NCI-H1092 (cell line): ENCODE measurements at places on chromosomes 1 and 21.

DNA sequence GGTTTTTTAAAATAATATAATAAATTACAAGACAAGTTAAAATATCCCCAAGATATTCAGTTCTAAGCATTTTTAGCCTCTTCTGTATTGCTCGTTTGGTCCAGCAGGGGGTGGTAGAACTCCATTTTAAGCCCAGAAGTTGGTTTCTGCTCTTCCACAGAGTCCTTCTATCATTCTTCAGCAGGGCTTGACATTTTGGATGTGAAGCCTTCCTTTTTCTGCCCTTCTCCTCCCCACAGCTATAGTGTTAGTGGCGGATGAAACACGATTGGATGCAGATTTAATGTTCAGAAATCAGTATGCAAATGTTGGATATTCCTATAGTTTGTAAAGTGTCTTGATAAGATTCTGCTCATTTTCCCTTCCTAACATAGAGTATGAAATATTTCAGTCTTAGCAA, 1.4 kb downstream of the NCAM2 start:
- DNase-seq: peak; percentile 13

DNA sequence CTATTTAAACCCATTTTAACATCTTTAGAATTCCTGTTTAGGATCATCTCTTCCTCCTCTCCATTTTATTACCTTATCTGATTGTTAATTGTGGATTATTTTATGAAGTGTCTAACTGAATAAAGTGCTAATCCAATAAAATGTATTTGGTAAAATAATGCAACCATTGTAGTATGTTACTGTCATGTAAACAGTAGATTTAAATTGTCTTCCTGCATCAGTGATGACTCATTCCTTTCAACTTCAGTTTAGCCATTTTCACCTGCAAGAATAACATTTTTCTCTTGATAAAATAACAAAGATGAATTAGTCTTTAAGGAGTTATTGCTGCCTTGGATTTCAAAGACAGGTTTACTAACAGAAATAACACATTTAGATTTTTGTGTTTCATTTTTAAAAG, 5.4 kb downstream of the PPP2R5A start:
- no peak for DNase-seq

DNA sequence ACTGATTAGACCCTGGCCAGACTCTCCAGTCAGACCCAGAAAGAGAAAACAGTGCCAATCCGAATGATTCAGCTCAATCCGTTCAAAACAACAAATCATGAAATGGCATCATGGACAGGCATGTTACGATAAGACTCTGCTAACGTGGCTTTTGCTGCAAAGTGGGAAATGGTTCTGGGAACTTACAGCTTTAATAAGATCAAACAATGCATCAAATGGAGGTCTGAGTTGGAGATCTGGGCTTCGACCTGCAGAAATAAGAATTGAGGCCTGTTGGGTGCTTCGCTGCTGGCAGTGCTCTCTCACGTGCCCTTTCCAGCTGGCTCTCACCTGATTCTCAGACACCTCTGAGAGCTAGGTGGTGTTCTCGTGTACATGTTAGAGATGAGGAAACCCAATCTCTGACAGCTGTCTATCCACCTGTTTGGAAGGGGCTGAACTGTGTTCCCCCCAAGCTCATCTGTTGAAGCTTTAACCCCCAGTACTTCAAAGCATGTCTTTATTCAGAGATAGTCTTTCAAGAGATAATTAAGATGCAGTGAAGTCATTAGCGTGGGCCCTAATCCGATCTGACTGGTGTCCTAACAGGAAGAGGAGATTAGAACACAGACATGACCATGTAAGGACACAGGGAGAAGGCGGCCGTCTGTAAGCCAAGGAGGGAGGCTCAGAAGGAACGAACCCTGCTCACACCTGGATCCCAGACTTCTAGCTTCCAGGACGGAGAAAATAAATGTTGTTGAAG, 45.5 kb upstream of the ETS2 start:
- DNase-seq: no peak

- DNase-seq: no peak
These were observed 33.5 kb downstream of the RXRG start for GRCh38 chr1:165411396-165411795.
